SK-MEL-5 (cell line): ENCODE measurements at places on chromosomes 5 and 9.

DNA sequence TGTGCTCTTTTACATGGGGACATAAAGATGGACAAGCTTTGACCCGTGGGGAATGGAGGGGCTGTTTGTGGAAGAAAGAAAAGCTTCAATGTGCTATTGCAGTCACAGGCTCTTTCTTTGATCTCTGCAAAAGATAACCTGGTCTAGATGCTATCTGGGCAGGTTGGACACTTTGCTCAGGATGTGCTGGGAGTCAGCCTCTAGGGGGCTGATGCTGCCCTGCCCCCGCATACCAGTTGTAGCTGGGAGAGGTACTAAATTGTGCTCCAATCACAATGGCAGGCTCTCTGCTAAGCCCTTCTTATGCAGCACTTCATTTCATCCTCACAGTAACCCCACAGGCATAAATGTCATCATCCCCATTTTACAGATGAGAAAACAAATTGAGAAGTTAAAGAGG is 67.2 kb downstream of the PSD2 start:
- DNase-seq = no peak

DNA sequence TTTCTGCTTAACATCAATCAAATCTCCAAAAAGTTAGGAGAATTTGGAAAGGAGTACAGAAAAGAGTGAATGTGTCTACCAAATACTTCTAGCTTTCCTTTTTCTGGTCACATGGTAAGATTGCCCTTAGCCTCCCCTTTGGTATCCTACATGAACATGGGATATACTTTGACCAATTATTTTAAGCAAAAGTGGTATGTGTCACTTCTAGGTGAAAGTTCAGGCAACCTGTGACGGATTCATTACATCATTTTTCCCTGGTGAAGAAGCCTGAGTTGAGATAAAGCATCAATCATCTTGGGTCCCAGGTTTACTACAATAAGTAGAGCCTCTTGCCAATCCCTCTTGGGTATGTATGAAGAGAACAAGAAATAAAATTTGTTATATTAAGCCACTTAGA is 419.2 kb downstream of the PDE4D start:
- DNase-seq = no peak

DNA sequence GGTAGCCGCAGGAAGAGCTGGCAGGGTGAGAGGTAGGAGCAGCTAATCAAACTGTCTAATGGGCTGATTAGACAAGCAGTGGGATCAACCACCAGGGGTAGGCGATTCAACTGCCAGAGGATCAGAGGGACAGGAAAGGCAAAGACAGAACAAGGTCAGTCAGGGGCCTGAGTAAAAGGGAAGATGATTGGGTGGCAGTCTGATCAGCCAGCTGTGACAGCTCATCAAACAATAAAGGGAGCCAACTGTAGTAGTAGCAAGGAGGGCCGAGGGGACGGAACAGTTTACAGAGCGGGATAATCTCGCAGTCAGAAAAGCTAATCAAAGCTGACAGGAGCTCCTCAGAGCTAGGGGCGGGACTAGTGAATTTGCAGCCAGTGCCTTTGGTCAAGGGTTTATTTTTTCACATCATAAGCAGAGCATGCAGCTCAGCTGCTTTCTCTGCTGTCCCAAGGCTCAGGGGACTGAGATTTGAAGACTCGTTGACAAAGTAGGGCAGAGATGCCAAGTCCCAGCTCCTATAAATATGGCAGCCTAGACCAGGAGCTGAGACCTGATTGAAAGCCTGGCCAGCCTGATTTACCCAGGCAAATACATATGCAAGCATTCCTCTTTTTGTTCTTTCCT is 418.2 kb downstream of the GABRG2 start:
- DNase-seq = no peak

GRCh38 chr9:83385317-83385716 is 152.9 kb downstream of the FRMD3 start:
- DNase-seq = no peak

DNA sequence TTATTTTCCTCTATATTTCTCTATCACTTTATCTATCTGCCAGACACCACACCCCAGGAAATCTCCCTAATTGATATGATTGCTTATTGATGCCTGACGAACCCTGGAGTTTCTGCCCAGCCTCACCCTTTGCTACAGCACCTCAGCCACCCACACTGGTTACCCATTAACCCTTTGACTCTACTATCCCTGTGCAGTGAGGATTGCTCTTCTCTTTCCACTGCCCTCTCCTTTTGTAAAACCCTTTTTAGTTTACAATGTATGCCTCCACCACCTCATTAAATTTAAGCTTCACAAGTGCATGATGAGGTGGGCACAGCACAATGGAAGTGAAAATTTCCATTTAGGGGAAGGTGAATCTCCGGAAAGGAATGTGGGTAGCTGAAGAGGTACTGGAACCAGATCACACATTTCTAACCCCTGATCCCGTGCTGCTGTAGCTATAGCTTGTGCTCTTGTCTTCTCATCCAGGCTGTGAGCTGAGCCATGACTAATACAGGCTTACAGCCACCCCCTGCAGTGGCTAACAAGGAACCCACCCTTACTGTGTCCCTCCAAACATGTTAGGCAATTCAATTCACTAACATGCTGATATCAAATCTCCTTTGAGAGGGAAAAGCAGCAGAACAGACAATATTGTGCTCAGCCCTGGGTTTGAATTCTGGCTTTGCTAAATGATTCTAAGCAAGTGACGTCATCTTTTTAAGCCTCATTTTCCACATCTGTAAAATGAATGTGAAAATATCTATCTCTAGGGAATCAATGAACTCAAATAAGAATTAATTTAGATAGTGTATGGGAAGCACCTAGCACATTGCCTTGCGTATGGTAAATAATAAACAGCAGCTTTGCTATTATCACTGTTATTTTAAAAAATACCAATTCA is 186.9 kb upstream of the TRIM32 start:
- no peak for DNase-seq

GRCh38 chr5:151062405-151063141 is 18.3 kb downstream of the TNIP1 start:
- DNase-seq = no peak

DNA sequence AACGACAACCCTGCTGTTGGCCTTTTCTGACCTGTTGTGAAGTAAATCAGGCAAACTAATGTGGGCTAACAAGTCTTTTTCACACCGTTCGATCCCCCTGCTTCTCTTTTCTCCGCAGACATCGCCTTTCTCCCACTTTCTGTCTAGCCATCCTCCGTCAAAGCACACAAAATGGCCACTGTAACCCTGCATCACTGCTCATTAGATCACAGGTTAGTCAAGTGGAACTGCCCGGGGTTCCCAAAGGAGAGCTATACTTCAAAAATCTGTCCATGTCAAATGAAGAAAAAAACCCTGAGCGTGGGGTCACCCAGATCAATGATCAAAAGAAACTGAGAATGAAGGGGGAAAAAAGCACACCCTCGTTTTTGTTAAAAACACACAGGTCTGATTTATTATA is 212.1 kb downstream of the ARL15 start:
- DNase-seq = no peak

- DNase-seq = no peak
These were observed 369.2 kb upstream of the MPDZ start for GRCh38 chr9:13648676-13649075.

GRCh38 chr5:17400724-17401469 is 97.1 kb upstream of the TAF11L2 start:
- no peak for DNase-seq

DNA sequence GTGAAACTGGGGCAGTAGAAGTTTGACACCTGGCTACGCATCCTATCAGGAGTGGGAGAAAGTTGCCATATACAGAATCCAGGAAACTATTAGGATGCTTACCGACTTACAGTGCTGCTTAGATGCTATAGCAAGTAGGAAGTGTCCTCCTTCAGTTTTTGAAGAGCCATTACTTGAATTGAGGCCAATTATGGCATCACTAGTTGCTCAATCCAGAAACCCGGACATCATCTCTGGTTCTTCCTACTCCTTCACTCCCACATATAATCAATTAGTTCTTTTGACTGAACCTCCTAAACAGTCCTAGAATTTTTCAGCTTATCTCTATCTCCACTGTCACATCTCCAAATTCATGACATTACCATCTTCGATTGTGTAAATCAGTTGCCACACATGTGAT is 41.8 kb upstream of the UGCG start:
- no peak for DNase-seq

GRCh38 chr5:147189109-147189424 is 45.8 kb upstream of the STK32A start:
- no peak for DNase-seq

- DNase-seq = no peak
These were observed 129.6 kb upstream of the HMHB1 start for GRCh38 chr5:143682246-143682905.

DNA sequence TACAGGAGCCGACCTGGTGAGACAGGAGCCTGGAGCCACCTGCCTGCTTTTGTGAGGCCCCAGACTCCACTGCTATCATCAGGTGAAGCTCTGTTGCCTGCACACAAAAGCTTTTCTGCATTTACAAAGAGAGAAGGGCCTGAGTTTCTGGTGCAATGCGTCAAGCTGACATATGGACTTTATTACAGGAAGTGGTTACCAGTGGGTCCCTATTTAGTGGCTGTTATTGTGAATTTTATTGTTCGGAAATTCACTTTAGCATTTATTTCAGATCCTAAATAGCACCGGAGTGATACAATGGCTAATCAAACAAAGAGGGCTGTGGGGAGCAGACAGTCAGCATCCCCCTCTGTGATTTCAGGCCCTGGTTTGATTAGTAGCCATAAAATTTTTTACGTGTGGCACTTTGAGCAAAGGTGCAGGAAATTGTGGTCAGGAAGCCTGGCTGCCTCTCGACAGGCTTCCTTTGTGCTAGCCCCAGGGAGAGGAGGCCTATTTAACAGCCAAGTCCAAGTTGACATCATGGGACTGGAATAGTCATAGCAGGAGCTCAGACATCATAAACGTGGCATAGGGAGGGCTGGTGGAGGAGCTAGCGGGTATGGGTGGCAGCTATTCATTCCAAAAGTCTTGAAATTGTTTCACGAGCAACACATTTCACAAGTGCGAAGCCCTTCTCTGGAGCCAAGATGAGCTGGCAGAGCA is 8.4 kb downstream of the TGFBI start:
- peak; percentile 94 for DNase-seq

DNA sequence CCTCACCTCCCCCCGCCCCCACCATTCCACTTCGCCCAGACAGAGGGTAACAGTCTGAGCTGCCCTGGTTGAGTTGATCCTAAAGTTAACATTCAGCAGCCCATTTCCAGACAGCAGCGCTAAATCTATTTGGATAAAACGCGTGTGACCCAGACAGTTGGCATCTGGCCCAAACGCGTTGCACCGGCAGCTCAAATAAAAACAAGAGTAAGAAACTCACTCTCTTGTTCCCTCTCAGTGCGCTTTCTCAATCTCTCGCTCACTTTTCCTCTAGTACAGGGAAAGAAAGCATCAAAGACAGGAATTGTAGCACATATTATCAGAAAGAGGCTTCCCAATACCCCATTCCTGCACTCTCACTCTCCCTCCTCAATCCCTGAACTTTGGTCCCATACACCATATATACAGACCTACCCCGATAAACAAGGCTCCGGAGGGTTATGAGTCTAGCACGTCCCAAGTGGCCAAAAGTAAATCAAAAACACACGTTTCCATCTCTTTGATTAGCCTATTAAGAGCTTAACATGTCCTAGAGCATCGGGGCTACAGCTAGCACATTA is 1.3 kb downstream of the ADAMTS6 start:
- DNase-seq = peak; percentile 46

DNA sequence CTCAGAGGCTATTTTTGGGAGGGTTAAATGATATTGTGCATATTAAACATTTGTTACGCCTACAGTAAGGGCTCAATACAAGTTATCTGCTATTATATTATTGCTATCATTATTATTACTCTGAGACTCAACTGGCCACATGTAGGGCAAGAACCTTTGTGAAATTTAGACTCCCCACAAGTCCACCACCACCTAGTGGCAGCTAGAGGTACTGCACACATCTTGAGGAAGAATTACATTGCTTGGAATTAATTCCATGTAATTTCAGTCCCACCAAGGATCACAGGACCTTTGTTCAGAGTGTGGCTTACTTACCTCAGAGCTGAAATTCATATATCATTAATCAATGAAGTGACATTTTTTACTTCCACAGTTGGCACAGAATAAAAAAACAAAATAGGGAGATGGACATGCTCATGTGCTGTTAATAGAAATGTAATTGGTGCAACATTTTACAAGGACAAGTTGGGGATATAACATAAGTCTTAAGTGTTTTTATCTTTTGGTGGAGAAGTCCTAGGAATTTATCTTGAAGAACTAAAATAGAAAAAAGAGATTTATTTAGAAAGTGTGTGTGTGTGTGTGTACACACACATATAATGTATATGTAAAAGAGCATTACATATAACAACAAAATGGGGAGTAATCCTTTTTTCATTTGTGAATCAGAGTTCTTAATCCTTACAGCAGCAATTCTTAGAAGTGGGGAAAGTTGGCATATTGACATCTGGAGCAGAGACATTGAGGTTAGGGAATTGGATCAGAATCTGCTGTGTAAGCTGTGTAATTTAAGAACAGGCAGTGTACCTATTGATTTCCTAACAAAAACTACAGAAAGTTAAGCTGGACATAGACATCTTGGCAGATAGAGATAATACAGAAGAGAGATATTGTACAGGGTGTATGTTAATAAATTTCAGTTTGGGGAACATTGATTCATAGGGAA is 11.2 kb downstream of the MSANTD3 start:
- peak; percentile 89 for DNase-seq

GRCh38 chr5:29276371-29276770 is 1917.1 kb upstream of the CDH6 start:
- no peak for DNase-seq

GRCh38 chr5:53950621-53951020 is 359.8 kb downstream of the ARL15 start:
- DNase-seq = no peak
